CD4-positive, alpha-beta T cell treated with Interleukin-15 for 4 hours (primary cell): ENCODE measurements at places on chromosomes 7 and 10.

GRCh38 chr10:128560406-128560805 is 434.2 kb upstream of the MKI67 start:
- DNase-seq = no peak

GRCh38 chr7:91436655-91437054 is 172.4 kb downstream of the FZD1 start:
- no peak for DNase-seq

DNA sequence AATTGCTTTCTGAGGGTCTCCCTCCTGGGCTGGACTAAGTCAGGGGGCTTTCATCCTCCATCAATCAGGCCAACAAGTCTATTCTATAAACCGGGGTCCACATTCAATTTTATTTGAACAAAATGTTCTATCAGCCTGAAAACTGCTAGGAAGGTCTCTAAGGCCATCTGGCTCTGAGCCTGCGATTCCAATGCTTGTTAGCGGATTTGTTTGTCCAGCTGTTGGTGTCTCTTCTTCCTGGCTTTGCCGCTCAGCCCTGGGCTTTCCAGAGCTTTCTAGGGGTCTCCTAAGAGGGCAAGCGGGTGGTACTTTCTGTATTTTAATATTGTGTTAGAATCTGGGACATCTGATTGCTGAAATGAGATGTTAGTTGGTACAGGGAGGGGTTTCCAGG is 136.7 kb downstream of the VIPR2 start:
- no peak for DNase-seq

DNA sequence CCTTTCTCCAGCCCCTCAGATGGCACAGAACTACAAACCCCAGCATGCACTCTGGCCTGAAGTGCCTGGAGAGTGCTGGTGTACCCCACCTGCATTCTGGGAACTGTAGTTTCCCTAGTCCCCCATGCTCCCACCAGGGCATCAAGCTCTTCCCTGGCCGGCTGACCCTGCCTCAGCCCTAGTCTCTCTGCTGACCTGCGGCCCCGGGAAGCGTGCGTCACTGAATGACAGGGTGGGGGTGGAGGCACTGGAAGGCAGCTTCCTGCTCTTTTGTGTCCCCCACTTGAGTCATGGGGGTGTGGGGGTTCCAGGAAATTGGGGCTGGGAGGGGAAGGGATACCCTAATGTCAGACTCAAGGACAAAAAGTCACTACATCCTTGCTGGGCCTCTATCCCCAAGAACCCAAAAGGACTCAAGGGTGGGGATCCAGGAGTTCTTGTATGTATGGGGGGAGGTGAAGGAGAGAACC is 2.1 kb downstream of the NOS3 start:
- no peak for DNase-seq

DNA sequence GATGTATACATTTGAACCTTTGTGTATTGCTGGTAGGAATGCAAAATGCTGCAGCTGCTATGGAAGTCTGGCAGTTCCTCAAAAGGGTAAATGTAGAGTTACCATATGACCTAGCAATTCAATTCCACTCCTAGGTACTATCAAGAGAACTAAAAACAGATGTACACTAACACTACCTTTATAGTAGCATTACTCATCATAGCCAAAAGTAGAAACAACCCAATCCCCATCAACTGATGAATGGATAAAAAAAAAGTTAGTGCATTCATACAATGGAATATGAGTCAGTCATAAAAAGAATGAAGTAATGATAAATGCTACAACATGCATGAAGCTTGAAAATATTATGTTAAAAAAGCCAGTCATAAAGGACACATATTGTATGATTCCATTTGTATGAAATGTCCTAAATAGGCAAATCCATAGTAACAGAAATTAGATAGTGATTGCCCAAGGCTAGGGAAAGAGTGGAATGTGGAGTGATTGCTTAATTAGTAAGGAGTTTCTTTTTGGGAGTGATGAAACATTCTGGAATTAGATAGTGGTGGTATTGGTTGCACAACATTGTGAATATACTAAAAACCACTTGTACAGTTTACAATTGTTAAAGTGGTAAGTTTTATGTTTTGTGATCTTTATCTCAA is 96.4 kb upstream of the AOAH start:
- DNase-seq = no peak

- no peak for DNase-seq
These were observed 1029.0 kb downstream of the GRM8 start for GRCh38 chr7:126223729-126224128.

GRCh38 chr10:31526681-31527080 is 207.7 kb downstream of the ZEB1 start:
- no peak for DNase-seq

DNA sequence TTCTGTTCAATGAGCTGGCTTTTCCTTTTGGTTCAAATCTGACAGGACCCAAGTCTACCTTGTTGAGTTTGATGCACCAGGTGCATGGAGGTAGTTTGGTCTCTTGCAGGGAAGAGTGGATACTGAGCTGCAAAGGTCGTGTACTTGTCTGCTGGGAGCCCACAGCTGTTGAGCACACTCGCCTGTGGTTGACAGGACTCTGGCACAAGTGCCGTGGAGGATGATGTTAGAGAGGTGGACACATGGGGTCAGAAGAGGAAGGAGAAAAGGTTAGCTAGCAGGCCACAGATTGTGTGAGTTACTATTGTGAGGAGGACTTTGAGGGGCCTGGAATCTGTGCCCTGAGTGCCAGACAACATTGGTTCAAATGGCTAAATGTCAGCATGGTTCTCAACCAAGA is 197.3 kb downstream of the CREB5 start:
- DNase-seq = no peak

DNA sequence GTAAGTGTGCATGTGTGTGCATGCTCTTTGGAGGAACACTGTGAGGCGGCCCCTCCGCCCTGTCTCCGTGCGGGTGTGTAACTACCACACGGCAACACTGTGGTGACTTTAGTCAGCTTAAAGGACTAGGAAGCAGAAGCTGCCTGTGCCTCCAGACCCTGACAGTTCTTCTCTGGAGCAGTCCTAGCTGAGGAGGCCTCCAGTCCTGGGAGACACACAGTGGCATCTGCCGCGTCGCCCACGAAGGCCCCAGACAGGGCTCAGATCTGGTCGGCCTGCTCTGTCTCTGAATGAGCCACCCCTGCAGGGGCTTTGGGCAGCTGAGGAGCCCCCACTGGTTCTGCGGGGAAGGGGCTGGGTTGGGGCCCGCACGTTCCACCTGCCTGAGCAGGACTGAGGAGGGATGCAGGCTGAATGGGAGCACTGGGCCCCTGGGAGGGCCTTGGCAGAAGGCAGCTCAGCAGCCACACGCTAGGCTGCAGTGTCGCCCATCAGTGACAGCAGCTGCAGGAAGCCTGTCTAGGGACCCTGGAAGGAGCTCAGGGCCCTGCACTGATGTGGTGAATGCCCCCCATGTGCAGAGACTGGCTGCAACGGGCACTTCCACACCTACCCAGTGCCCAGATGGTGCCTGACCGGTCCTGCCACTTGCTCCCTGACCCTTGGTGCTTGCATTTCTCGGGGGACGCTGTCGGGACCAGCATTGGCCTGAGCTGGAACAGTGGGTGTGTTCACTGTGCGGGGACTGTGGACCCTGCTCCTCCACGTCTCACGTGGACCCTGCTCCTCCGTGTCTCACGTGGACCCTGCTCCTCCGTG is 27.3 kb upstream of the KNDC1 start:
- no peak for DNase-seq

DNA sequence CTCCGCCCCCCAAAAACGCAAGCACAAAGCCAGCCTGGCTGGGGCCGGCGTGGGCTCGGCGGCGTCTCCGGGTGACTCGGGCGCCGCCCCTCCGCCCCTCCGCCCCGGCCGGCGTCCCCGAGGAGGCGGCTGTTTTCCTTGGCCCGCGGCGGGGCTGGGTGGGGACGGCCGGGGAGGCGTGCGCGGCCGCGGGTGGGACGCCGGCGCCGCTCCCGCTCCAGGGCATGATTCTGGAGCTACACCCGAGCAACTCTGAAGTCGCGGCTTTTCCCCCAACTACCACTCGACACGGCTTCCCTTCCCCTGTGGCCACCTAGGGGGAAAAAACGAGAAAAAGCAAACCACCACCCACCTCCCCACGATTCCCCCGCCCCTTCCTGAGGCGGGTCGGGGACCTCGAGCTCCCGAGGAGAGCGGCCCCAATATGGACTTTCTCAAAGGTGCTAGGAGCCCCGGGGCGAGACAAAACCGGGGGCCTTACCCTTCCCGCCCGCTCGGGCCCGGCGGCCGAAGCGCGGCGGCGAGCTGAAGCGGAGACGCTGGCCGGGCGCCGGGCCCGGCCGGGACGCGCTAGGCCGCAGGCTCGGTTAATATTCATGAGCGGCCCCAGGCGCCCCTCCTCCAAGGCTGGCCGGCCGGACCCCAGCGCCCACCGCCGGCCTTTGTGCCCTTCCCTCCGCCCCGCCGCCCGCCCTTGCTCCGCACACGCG is 856 bp downstream of the ARHGAP21 start:
- DNase-seq = peak; percentile 51

GRCh38 chr7:132569884-132570614 is 6.2 kb downstream of the PLXNA4 start:
- DNase-seq = no peak

DNA sequence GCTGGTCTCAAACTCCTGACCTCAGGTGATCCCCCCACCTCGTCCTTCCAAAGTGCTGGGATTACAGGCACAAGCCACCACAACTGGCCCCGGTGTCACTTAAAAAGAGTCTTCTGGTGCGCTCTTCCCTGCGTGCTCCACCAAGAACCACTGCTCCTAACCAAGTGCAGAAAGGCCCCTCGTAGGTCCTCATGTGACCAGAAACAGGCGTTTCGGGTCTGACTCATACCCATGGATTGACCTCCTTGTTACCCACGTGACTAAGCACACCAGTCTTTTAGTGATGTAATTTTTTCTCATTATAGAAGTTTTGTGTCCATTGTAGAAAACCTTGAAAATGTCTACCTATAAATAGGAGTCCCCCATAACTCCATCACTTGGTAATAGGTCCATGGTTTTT is 13.9 kb downstream of the FKBP6 start:
- DNase-seq = no peak

GRCh38 chr10:117653170-117653515 is 110.6 kb downstream of the EMX2 start:
- DNase-seq = peak; percentile 5

DNA sequence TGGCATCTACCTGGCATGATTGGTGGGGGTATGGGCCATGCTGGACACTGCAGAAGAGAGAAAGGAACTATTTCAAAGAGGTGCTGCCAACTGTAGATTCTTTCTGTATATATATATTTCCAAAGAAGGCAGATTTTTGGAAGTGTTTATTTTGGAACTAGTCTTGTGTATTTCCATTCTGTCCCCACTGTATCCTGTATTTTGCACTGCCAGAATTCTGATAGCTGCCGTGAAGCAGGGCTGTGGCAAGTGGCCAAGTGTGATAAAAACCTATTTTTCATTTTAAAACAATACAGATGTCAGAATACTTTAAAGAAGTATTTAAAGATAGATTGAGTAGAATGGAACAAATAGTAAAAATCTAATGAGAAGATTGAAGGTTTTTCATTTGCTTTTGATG is 17.1 kb downstream of the MCU start:
- DNase-seq = no peak

GRCh38 chr7:19397911-19398310 is 252.7 kb upstream of the FERD3L start:
- no peak for DNase-seq

GRCh38 chr10:95374597-95375209 is 83.9 kb upstream of the PDLIM1 start:
- DNase-seq = peak; percentile 33

GRCh38 chr7:11302121-11302520 is 328.4 kb downstream of the PHF14 start:
- no peak for DNase-seq

DNA sequence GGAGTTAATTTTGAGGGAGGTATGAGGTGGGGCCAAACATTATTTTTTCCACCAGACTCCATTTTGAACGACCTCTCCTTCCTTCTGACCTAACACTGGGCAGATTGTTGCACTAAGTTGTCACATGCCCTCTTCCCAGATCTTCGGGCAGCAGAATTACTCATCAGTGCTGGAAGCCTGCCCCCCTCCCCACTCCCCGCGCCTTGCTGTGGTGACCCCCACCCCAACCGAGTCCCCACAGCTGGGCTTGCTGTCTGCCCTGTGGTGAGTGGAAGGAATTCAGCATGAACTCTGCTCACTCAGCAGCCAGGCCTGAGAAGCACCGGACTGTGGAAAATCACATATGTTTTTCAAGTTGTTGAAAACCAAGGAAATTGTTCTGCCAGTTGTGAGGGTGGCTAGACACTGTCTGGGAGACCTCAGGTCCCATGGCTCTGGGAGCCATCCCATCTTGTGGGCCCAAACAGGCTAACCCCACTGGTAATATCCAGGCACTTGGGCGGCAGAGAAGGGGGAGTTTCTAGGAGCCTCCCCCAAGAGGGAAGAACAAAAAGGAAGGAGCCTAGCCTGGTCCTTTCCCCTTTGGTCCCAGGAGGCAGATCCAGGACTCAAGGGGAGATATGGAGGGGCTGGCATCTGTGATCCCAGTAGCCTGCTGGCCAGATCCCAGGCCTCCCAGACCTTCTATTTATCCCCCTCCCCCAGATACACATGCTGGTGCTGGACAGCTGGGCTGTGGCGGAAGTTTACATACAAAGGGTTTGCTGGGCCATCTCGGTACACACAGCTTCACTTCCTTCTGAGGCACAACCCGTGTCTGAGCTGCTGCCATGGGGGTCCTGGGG is 3.5 kb upstream of the AEBP1 start:
- DNase-seq = no peak

DNA sequence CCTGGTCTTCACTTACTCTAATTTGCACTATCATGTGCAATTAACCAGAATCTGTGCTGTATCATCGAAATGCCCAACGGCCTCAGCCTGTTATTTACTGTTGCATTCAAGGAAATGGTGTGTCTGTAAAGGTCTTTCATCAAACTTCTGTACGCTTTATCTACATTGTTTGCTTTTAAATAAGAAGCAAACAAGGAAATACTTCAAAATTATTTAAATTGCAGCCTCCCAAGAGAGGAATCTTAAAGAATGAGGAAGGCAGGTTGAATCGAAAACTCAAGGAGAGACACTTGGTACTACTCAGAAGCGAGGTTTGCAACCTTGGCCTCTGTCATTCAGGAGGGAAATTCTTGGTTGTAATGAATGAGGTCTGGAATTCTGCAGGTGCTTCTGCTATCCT is 40.7 kb downstream of the MGAM start:
- no peak for DNase-seq

GRCh38 chr7:6409944-6410693 is 37.6 kb downstream of the DAGLB start:
- DNase-seq = no peak

DNA sequence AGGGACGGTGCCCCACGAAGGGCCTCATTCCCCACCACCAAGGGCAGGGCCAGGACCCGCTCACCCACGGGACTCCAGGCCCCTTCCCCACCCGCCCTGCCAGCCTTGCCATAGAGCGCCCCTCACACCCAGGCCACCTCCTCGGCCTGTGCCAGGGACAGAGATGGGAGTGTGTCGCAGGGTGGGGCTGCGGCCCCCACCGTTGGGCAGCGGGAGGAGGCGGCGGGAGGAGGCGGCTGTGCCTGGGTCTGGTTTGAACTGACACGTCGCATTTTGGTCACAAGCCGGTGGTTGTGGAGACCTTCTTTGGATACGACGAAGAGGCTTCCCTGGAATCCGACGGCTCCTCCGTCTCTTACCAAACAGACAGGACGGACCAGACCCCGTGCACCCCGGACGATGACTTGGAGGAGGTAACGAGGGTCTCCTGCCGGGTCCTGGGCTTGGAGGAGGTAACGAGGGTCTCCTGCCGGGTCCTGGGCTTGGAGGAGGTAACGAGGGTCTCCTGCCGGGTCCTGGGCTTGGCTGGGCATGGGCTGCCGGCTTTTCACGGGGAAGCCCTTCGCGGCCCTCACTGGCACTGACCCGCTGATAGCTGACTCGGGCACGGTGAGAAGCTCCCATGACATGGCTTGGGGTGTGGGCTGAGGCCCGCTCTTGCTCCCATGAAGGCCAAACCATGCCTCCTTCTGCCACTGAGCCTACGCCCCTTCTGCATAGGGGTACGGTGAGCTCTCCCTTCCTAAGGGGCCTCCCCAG is 46.4 kb upstream of the DPYSL4 start:
- no peak for DNase-seq
